ENCODE measurements at places on chromosomes 12 and 14.

DNA sequence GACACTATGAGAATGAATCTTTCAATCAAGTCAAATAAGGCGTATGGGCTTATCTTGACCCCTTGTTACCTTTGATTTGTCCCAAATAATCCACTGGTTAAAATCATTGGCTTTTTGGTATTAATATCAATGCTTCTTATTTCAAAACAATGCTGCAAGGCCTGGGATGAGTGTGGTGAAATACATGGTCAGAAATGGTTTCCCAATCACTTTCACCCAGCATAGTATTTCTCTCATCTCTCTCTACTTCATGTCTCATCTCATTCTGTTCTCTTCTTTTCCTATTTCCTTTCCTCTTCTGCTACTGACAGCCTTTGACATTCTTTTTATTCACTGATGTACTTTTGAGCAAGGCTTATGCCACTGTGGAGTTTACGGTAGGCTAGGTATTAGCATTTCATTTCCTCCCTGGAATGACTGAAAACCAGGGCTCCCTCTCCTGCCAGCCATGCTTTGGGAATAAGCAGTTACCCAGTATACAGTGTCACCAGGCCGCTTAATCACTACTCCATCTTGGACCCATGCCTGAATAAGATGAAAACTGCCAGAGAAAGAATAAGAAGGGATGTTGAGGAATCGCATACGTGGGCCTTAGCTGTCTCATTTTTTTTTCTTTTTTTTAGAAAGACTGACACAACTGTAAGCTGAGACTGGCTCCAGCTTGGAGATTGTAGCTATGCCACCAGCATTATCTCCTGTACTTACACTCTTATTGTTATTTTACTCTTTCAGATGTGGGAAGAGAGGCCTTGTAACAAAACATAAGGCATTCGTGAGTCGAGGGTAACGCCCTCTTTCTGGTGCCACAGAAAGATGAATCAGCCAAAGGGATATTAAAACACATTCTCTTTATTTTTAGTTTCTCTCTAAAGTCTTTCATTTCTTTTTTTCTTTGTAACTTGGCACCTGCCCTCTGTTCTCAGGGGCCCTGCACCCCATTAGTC lies 53.5 kb downstream of the IGF1 start:
- DNase-seq, result no peak

- DNase-seq, result no peak
These were observed 3.6 kb downstream of the CCND2 start for GRCh38 chr12:4277205-4277543.

DNA sequence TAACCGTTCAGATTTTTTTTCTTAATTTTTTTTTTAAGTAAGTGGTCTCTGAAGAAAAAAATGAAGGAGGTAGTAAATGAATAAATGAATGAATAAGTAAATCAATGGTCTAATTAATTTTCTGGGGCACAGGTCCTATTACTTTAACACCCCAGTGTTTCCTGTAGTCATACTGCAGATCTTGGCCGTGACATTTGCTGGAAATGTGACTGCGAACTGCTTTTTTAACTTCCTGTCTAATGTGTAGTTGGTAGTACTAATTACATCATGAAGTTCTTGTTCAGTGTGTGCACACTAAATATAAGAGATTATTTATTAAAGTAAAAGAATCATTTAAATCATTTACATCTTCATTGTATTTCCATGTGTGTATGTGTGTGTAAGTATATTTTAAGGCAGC lies 45.4 kb downstream of the AEBP2 start:
- DNase-seq, result no peak

DNA sequence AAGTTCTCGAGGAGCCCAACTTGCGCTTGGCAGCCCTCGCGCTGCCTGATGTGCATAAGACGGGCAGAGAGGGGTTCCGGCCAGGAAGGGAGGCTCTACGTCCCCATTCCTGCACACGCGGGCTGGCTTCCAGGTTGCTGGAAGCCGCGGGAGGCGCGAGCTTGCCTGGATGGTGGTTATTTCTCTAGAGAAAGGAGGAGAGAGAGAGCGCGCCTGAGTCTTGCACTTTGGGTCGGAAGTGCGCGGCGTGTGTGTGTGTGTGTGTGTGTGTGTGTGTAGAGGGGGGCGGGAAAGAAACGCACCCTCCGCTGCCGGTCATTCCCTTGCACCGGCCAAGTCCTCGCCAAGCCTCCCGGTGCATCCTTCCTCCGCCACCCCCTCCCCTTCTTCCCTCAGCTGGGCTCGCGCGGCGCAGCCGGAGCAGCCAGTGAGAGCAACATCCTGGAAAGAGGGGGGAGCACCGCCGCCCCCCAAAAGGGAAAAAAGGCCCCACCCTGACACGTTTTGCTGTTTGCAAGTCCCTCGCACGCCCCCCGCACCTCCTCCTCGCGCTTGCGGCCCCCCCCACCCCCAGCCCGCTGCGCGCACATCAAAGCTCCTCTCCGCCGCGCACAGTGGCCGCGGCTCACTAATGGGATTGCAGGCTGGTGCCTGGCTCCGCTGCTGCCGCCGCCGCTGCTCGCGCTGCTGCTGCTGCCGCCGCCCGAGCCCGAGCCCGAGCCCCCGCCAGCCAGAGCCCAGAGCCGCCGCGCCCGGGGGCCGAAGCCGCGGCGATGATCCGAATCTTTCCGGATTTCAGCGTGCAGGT lies 4.4 kb upstream of the NPAS3 start:
- no peak for DNase-seq

- DNase-seq, result no peak
These were observed 112.8 kb downstream of the EGLN3 start for GRCh38 chr14:33837943-33838683.

- DNase-seq, result no peak
These were observed 39.3 kb downstream of the RAN start for GRCh38 chr12:130911193-130911592.

GRCh38 chr12:42785944-42786343 lies 196.4 kb upstream of the PRICKLE1 start:
- DNase-seq, result no peak

DNA sequence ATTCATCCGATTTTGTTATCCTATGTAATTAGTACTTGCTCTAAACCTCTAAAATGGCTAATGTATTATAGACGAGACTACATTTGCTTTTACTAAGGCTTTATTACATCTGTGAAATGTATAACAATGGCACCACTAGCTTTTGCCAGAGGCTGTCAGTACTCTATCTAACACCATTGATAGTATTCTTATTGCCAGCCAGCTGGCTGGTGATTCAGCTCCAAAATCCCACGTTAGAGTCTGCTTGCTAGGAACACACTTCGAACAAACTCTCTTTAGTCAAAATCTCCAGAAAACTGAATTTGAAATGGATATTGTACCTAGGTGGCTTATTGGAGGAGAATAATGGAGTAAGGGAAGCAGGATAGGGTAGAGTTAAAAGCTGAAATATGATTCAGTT lies 839.2 kb downstream of the SLC6A15 start:
- no peak for DNase-seq

DNA sequence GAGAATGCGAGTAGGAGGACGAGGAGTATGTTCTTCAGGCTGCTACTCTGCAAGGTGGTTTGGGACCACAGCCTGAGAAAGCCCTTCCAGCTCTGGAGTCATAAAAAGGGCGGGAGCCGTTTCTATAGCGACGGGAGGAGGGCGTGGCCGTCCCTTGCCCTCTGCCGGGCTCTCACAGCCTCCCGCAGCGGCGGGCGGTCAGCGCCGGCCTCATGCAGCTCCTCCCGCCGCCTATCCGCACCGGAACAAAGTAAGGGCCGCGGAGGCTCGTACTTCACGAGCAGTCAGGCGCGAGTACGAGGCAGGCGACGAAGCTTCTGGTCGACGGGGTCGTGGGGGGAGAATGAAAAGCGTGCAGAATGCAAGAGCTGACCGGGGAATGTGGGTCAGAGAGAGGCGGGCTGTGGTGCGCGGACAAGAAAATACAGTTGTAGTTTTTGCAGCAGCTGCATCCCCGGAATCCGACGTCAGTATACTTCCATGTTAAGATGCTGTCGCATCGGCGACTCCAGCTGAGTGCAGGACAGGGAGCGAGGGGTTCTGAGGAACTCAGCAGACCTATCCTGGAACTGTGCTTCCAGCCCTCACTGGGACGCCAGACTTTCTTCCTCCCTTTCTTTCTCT lies at the start of gene DYRK4:
DYRK4 (plus strand) TSS at position 175 of the 624 bp plus-strand sequence; CDS start at position 213, 38 bp downstream.
- no peak for DNase-seq

GRCh38 chr12:121102307-121102706 lies 30.4 kb upstream of the P2RX7 start:
- DNase-seq, result no peak

DNA sequence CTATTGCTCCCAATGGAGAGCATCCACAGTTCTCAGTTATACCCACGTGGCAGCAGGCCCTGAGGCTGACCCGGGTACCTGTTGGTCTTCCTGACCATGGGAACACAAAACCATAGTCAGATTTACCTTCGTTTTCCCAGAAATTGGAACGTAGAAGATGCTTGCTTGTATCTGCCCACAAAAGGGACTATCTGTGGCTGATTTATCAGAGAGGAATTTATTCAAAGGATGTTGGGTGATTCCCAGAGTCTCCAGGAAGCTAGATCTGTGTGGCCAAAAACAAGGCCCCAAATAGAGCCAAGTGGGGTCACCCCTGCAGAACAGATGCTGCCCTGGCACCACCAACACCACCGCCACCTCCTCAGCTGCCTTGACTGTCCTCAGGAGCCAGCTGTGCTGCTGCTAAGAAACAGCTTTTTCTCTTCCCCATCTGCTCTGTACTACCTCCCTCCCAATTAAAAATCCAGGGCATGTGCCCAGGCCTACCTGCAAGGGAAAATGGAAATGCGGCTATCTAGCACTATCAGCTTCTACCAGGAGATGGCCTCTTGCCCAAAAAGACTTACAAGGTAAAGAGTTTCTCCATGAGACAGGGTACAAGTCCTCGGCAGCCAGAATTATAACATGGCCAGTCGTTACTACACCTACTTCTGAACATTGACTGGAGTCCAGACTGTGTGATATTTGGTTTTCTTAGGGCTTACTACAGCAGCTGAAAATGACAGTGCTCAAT lies 128.6 kb upstream of the PLEKHG7 start:
- DNase-seq, result no peak

- no peak for DNase-seq
These were observed 41.7 kb upstream of the LTA4H start for GRCh38 chr12:96077081-96077480.

- DNase-seq, result no peak
These were observed 66.3 kb downstream of the CKB start for GRCh38 chr14:103456167-103456835.

DNA sequence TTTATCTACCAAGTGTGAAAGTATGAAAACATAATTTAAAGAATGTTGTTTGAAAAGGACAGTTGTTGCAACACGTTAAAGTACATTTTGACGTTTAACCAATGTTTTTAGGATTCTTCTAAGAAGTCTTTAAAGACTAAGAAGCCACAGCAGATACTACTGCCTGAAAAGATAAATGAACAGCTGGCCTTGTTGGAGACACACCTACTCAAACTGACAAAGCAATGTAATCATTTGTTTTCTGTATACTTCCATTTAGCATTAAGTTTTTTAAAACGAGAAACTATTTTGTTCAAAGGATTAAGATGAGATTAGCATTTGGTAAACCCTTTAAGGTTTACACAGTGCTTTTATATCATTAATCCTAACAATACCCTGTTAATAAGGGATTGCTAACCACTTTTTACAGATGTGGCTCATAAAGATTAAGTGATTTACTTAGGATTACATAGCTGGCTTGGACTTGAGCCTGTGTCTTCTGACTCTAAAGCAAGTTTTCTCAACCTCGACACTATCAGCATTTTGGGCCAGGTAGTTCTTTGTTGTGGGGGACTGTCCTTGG lies 134.4 kb downstream of the CFAP54 start:
- no peak for DNase-seq

DNA sequence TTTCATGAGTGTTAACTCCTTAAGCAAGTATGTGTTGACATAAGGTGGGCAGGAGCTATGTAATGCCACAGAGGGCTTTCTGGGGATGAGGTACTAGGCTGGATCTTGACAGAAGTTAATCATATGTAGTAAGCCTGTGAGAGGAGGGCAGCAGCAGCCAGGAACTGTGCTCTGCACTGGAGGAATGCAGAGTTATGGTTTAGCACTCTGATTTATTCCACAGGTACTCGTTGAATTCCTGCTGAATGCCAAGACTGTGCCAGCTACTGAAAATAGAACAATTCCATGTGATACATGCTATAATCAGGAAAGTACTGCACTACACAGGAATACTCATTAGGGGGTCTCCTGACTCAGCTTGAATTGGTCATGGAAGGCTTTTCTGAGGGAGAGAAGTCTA lies 58.7 kb downstream of the SUSD6 start:
- DNase-seq, result no peak

- DNase-seq, result peak; percentile 33
These were observed 1.1 kb downstream of the GPHN start for GRCh38 chr14:66508846-66509621.

DNA sequence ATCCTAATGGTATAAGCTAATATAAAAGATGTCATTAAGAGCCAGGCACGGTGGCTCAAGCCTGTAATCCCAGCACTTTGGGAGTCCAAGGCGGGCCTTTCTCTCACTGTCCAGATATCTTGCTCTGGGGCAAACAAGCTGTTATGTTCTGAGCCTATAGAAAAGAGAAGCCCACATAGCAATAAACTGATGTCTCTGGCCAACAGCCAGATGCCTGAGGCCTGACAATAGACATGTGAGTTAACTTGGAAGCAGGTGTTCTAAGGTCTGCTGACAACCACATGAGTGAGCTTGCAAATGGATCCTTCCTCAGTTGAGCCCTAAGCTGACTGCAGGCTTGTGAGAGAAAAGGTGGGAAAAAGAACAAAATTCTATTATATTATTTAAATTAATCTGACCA lies 25.0 kb downstream of the YAF2 start:
- no peak for DNase-seq

DNA sequence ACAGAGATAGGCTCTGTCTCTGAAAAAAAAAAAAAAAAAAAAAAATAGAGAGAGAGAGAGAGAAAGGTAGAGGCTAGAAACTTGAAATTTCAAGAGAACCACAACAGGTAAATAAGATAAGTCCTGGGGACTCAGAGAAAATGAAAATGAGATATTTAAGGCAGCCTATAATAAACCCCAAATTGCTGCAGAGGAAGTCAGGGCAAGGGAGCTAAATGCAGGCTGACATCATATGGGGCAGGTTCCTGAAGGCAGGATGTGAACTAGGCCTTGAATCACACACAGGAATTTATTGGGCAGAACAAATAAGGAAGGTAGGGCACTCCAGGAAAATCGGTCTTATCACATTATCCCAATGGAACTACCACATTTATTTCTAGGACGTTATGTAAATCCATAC lies 54.9 kb upstream of the NUDT4 start:
- DNase-seq, result no peak

DNA sequence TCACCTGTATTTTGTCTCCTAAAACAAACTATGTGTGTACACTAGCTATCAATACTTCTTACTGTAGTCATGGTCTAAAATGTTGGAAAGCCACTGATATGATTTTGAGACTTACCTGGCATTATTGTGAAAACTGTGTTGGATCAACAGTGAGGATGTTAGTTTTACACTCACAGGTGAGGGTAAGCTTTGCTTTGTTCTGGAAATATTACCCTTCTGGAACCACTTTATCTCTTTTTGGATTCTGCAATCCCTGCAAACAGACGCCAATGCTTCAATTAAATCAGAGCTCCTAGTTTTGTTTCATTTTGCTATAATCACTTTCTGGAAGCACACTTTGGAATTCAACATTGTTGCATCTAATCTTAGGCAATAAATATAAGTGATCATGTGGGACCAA lies 223.3 kb downstream of the RPS29 start:
- DNase-seq, result no peak

- no peak for DNase-seq
These were observed 33.5 kb downstream of the SLC6A12 start for GRCh38 chr12:180445-180844.

GRCh38 chr12:55741931-55742680 lies 816 bp upstream of the GDF11 start:
- no peak for DNase-seq

Measured in activated CD4-positive, alpha-beta T cell treated with anti-CD3 and anti-CD28 coated beads, Interleukin-2, amount 50 U/mL, for 24 hours (primary cell).